ENCODE measurements at places on chromosomes 12 and 14. TPM values are rescaled to one million over a fixed set of nuclear protein-coding genes. Genes with fewer than 3 reads are reported as not detected.

The TUBA1C gene
- total RNA-seq, result 1,285 TPM

The A2ML1 gene
- total RNA-seq, result 0.36 TPM

The PPP4R4 gene
- total RNA-seq, result not detected

The ACADS gene
- total RNA-seq, result 14.5 TPM

The DLK1 gene
- not detected for total RNA-seq

The RAD9B gene
- total RNA-seq, result 0.40 TPM

The MGP gene
- total RNA-seq, result 2.1 TPM

The TAS2R20 gene
- 0.46 TPM for total RNA-seq

DNA sequence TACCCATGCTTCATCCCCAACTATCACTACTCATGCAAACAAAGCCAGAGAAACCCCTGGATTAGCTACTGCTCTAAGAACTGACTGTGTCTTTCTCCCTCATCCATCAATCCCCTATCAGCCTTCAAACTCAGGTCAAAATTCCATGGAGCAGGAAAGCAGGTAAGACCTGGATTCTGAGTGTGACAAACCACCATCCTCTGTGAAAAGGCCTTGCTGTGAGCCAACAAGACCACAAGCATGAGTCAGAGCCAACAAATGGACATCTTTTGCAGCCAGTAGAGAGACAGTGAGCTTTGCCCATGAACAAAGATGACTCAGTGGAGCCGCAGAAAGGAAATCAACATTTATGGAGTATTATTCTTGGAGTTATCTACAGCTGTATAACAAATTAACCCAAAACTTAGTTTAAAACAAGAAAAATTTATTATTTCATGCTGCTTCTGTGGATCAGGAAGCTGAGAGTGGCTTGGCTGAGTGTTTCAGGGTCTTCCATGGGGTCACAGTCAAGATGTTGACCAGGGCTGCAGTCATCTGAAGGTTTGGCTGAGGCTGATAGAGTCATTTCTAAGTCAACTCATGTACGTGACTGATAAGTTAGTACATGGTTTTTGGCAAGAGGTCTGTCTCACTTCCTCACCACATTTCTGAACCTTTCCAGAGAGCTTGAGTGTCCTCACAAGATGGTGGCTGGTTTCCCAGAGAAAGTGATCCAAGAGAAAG is 61.1 kb downstream of the PITPNM2 start:
- DNase-seq, result peak; percentile 98

GRCh38 chr12:7994731-7995205 is 37.7 kb upstream of the FOXJ2 start:
- DNase-seq, result peak; percentile 89

DNA sequence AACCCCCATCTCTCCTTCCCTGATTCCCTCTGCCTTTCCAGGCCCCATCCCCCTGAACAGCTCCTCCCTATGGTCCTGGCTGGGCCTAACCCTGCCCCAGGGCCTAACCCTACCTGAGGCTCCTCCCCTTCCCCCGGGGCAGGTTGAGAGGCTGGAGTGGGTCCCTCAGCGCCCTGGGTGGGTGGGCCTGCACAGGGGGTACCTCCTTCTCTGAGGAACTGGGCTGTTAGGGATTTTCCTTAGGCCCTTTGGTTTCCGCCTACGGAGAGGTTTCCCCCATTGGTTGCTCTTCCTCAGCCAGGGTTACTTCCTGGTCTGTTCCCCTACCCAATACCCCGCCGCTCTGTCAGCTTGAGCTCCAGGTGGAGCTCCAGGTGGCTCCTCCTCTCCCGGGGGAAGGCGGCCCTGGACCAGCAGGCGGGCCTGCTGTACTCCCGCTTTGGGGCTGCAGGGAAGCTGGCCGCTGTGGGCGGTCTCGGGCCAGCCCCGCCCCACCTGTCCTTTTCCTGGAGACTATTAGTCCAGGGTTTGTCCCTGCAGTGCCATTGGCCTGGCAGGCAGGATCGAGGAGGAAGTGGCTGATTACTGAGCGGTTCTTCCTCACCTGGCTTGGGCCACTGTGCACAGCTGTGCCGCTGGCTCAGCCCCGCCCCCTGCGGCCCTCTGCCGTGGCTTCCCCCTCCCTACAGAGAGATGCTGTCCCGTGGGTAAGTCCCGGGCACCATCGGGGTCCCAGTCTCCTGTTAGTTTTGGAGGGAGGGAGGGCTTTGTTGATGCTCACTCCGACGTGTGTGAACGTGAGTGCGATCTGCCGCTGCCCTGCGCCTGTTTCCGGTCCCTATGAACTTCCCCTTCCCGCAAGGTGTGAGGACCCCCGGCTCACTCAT is 2.5 kb downstream of the C12orf57 start:
- peak; percentile 94 for DNase-seq

- no peak for DNase-seq
Measured at GRCh38 chr14:101370593-101371569, 190.4 kb upstream of the DIO3 start.

DNA sequence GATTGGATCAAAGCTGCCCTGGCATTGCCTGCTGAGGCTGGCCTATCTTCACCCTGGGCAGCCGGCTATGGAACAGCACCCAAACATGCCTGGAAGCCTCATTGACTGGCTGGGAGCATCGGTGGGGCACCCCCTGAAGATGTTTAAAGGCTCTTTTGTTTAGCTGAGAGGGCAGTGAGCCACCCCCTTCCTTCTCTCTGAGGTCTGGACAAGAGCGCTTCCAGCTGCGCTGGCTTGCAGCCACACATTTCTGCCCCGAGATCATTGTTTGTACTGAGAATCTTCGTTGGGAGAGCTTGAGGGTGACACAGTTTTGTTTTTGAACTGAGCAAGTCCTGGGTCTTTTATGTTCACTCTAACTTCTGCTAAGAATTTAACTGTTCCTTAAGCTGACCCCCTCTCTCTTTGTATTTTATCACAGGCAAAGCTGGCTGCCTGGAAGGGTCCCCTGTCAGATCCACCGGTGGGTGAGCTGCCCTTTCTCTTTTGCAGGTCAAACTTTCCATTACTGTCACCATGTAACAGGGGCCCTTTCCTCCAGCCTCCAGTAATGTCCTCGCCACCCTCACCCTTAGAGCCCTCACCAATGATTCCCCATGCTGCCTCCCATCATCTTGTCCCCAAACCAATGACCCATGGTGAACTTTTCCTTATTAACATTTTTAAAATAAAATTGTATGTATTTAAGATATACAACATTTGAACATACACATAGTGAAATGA is 212.2 kb downstream of the KIF26A start:
- DNase-seq, result no peak

DNA sequence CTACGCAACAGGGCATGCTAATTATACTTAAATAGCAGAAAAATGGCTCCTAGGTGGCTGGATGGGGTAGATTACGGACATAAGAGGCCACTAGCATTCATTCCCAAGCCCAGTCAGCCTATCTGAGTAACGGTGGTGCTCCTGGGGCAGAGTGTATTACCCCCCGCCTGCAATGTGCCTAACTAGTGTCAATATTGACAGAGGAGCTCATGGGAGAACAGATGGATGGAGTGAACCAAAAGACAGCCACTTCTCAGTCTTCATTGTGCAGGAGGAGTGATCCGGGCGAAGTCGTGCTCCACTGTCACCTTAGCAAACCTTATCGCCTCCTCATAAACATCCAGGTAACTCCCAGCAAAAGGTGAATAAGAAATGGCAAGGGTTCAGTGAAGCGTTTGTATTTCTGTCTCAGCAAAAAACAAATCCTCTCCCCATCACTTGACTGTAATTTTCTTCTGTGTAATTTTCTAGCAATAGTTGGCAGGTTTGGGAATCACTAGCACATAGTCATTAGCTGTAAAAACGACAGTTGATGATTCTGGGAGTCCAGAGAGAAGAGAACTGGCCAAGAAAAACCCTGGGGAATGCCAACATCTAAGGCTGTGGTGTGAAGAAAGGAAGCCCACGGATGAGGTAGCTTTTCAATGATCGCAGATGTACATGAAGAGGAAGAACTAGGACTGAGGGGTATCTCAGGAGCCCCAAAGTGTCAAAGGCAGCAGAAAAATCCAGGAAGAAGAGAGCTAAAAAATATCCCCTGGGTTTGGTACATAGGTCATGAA is 126.6 kb upstream of the BCL2L14 start:
- DNase-seq, result no peak

- no peak for DNase-seq
Measured at GRCh38 chr12:119989361-119989730, 310 bp downstream of the BICDL1 start.

DNA sequence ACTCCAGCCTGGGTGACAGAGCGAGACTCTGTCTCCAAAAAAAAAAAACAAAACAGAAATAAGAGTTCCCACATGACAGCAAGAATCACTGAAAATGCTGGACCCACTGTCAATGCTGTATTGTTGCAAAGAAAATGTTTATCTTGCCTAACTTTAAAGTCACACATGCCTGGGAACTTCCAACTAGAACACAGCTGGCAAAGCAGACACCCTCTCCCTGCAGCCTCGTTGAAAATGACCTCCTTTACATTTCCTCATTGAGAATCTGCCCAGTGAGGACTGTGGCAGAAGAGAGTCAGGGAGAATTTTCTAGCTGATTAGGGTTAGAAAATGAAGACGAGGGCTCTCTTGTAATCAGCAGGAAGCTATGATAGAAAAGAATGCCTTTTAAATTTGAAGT is 42.8 kb upstream of the TCL1A start:
- DNase-seq, result no peak

- no peak for DNase-seq
Measured at GRCh38 chr12:49066120-49066519, 3.7 kb downstream of the RHEBL1 start.

DNA sequence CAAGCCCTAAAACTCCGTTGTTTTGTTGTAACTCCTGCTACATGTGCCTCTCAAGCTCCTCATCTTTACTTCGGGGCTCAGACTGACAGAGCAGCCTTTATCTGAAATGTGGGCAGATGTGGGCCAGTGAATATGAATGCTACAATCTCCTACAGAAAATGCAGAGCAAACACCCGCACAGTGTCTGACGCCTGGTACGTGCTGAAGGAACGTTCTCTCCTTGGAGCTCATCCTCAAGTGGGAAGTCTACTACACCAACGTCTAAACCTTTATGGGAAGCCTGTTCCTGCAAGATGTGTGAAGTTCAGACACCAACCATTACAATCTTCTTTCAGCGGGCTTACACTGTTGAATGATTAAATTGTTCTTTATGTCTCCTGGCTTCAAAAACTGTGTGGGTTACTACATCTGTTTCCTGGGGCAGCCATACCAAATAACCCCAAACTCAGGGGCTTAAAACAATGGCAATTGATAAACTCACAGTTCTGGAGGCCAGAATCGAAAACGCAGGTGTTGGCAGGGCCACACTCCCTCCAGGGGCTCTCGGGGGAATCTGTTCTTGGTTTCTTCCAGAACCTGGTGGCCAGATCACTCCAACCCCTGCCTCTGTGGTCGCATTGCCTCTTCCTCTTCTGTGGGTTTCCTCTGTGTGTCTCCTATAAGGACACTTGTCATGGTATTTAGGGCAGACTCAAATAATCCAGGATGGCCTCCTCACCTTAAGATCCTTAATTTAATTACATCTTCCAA is 179.7 kb upstream of the PLXNC1 start:
- DNase-seq, result no peak

GRCh38 chr12:113684053-113684907 is 212.6 kb upstream of the LHX5 start:
- DNase-seq, result peak; percentile 53

- no peak for DNase-seq
Measured at GRCh38 chr12:84455598-84455997, 457.0 kb downstream of the SLC6A15 start.

DNA sequence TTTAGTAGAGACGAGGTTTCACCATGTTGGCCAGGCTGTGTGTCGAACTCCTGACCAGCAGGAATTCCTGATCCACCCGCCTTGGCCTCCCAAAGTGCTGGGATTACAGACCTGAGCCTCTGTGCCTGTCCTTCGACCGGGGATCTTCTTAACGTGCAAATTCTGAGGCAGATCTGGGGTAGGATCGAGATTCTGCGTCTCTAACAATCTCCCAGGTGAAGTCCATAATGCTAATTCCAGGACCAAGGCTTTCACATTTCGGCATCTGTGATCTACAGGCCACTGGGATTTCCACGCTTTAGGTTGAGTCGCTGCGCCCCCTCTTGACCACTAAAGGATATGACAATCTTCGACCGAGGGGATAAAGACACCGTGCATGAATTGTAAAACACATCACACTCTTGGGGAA is 24.8 kb downstream of the FOS start:
- peak; percentile 78 for DNase-seq

- DNase-seq, result no peak
Measured at GRCh38 chr12:89087149-89087825, 265.0 kb downstream of the DUSP6 start.

DNA sequence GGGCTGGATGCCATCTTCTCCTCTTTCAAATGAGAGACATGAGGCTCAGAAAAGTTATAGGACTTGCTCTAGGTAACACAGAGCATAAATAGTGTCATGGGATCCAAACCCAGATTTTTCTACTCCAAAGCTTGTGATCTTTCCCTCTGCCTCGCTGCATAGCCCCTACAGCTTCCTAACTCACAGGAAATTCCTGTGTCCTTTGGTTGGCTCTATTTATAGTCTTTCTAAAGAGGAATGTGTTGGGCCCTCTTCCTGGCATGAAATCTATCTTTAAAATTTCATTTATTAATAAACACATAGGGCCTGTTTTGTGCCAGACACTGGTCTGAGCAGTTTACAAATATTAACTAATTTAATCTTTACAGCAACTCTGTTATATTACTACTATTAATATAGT is 9.8 kb upstream of the KCNA5 start:
- no peak for DNase-seq

- DNase-seq, result no peak
Measured at GRCh38 chr12:51910691-51911090, 3.4 kb downstream of the ACVRL1 start.

GRCh38 chr12:75212072-75212471 is 2.4 kb upstream of the KCNC2 start:
- DNase-seq, result no peak

- DNase-seq, result peak; percentile 79
Measured at GRCh38 chr14:69574263-69574953, at the start of gene CCDC177. CCDC177 (minus strand) TSS chr14:69574871; CDS start chr14:69573622, 1,249 bp downstream.

GRCh38 chr14:68041876-68042354 is 222.3 kb downstream of the RAD51B start:
- DNase-seq, result no peak
